Activated CD8-positive, alpha-beta memory T cell treated with anti-CD3 and anti-CD28 coated beads for 1 hour (primary cell): ENCODE measurements at places on chromosomes 2 and 18.

DNA sequence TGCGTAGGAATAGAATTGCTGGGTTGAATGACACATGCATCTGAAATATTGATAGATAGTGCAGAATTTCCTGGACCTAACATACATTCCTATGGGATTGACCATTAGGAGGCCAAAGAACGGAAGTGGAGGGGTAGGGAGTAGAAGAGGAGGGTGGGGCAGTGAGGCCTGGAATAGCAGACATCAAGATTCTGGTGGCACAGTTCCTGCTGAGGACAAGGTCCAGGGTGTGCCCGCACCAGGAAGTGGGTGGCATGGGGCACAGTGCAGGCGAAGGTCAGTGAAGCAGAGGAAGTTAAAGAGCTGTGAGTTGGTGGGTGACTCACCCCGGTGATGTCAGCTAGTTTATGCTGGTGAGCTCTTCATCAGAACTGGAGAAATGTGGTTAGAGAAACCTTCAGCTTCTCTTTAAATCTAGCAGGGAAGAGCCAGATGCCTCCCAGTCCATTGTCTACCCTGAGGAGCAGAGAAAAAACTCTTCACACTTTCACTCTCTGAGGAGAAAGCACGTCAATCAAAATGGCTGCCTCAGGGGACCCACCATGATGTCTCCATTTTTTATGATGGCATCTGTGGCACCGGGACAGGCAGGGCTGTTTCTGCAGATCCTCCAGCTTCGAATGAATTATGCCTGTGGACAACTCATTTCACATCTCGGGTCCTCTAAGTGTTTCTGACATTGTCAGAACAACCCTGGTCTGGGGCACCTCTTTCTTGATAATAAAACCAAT is 55.9 kb upstream of the CTLA4 start:
- peak; percentile 14 for DNase-seq

DNA sequence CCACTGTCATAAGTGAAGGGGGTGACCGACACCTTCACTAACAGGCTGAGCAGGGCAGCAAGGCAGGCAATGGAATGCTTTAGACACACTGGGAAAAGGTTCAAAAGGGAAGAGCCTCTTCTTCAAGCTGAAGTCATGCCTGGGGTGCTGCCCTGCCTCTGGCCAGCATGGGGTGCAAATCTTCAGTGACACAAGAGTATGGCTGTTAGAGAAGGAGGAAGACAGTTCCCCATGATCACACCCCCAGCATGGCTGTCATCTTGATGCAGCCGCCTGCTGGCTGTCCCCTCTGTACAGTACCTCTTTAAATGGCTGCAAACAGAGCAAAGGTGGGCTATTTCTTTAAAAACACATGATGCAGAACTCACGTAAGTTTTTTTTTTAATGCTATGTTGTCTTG is 71.9 kb downstream of the INPP4A start:
- DNase-seq, result no peak

GRCh38 chr2:174442546-174443510 is 44.0 kb downstream of the GPR155 start:
- no peak for DNase-seq

- no peak for DNase-seq
Measured at GRCh38 chr2:30230497-30231211, 680 bp upstream of the LBH start.

DNA sequence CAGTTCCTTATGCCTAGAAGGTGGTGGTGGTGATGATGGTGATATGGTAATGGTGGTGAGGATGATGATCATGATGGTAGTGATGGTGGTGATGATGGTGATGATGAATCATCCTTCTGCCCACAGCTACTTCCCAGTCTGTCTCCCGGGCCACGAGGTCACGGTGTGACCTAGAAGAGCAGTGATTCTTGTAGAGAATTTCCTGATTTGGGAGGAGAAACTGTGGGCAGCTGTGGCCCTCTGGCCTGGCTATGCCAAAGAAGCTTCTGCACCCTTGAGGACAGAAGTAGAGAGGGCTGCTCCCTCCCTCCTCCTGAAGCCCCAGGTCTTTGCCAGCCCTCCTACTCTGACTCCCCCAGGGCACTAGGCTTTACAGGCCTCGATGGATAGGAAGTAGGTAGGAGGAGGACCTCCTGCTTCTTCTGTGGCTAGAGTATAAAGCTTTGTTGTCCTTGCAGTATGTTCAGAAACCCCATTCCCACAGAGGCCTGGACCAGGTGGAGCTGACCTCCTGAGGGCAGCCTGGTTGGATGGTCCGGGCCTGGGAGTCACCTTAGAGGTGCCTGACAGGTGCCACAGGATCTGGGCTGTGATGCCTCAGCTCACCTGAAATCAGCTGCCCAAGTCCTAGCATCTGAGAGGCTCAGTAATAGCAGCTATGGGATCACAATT is 57.9 kb upstream of the EPAS1 start:
- no peak for DNase-seq

DNA sequence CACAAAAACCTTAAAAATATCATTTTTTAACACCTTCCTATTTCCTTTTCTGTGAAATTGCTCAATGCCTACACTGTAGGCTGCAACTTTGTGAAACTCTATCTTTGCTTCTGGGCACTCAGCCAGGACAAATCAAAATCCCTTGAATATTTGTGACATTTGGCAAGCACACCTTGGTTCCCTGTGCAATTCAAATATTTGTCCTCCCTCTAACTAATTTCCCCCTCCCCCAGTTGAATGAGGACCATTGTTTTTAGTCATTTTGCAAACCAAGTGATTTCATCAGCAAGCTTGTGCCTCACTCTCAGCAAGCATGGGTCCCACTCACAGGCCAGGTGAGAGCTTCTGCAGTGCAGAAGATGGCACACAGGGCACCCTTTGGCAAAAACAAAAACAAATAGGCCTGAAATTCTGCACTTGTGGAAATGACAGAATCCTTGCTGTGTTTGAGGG is 541.5 kb downstream of the CNTNAP5 start:
- no peak for DNase-seq

DNA sequence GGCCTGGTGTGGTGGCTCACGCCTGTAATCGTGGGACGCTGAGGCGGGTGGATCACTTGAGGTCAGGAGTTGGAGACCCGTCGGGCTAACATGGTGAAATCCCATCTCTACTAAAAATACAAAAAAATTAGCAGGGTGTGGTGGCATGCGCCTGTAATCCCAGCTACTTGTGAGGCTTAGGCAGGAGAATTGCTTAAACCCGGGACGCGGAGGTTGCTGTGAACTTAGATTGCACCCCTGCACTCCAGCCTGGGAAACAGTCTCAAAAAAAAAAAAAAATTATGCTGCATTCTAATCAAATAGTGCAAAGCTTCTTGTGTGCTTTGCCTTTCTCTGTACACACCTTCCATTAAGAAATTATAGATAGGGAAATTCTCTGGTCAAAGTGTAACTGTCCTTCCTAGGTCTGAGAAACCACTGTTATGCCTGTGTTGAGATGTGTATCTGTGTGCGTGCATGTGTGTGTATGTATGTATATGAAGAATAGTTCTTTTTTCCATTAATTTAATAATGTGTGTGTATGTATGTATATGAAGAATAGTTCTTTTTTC is 2.5 kb downstream of the CD28 start:
- DNase-seq, result no peak

DNA sequence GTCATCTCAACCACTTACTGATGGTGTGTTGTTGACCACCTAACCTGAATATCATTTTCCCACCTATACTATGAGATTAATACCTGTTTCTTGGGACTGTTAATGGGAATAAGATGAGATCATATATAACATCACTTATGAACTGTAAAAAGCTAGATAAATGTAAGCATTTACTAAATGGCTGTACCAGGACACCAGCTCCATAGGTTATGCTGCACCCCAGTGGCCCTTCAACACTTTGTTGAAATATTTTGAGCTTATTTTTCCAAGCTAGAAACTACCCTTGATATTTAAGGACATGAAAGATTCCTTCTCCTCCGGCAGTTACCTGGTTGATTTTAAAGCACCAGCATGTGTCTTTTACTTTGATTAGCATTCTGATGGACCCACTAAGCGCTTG is 138.0 kb upstream of the CDCA7 start:
- DNase-seq, result no peak

- DNase-seq, result no peak
Measured at GRCh38 chr2:190179754-190180312, 117.3 kb upstream of the MSTN start.

- DNase-seq, result no peak
Measured at GRCh38 chr2:49959961-49960553, 805.7 kb upstream of the FSHR start.

DNA sequence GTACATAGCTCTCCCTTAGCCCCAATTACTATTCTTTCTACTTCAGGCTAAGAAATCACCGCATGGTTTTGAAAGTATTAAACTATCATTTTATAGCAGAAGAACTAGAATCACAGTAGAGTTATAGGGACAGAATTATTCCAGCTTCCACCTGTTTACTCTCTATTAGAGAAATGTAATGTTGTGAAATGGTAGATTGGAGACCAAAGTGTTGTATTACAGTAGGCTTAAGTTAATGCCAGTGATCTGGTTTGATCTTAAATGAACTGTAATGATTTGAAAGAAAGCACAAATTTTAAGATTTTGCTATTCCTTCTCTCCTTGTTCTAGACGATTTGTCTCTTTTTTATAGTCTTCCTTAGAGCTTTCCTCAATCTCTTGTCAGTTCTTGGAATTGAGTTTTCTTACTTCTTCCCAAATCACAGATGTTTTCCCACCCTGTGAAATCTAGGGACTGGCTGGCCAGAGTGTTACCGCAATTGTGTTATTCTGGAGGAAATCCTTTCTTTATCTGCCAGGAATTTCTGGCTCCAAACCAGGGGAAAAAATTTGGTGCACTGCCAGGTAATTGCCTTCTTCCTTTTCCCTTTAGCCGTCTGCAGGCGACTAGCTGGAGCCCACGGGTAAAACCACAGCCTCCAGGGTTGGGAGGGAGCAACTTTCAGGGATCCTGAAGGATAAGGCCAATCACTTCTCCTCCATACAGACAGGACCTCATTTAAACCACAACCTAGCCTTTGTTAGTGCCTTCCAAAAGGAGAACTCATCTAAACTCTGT is 51.7 kb downstream of the NOP58 start:
- DNase-seq, result no peak

GRCh38 chr2:237353215-237353614 is 60.7 kb downstream of the COL6A3 start:
- DNase-seq, result no peak

GRCh38 chr2:234399451-234400246 is 97.2 kb downstream of the ARL4C start:
- DNase-seq, result no peak

- DNase-seq, result no peak
Measured at GRCh38 chr2:188085421-188085820, 206.3 kb upstream of the GULP1 start.

DNA sequence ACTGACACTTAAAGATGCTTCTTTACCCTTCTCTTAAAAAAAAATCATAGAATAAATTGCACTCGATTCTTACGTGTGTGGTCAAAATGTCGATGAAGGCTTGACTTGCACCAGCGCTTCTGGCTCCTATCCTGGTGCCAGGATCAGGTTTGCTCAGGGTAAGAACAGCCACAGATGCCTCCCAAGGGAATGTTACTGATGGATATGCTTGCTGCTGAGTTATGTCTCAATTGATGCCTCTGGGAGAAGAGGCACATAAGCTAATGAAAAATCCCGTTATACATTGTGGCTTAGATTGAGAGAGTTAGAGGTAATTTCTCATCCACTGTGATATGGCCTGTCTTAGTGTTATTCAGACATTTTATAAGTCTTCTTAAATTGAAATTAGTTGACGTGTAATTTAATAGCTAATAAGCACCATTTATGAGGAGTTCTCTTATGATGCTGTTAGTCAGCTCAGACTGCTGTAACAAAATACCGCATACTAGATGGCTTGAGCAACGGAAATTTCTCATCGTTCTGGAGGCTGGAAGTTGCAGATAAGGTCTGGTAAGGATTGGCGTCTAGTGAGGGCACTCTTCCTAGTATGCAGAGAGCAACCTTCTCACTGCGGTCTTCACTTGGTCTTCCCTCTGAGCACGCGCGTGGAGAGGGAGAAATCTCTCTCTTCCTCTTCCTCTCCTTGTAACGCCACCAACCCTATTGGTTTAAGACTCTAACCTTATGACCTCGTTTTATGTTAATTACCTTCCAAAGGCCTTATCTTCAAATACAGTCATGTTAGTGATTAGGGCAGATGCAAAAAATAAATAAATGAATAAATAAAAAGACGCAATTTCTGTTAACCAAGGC is 116.6 kb upstream of the NOSTRIN start:
- no peak for DNase-seq

DNA sequence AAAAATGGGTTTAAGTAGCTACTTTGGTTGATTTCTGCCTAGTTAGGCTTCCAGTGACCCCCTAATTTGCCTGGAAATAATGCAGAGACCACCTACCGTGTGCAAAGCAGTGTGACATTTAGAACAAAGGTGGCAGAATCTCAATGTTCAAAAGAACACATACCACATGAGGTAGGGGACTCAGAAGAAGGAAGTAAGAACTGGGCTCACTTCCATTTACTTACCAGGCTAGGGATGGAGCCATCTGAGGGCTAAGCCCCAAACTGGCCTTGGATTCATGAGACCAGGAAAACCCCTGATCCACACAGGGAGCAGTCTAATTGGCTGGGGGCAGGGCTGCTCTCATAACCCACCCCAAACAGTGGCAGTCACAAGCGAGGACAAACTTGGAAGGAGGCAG is 190.7 kb downstream of the NCKAP5 start:
- DNase-seq, result no peak

DNA sequence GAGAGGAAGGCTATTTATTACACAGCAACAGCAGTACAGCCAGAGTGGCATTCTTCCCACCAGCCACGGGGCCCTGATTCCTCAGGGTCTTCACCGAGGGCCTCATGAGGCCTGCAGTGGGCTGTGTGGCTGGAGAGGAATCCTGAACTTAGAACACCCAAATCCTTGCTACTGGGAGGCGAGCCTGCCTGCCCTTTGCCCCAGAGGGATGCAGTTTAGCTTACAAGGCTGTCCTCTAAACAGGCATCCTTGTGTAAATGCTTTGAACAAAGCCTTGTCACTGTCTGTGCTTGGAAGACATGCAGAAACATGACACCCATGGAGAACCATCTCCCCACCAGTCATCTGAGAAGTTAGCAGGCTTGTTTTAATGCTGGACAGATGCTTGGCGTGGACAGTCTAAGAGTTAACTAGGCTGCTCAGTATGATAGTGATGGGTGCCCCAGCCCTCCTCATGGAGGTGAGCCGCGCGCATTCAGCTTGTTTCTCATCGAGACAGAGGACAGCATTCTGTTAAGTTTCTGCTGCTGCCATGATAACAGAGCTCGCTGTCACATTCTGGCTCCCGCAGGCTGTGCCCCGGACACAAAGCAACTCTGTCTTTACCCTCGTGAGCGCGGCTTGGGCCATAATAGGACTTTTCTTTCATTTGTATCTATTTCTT is 42.9 kb downstream of the ADI1 start:
- no peak for DNase-seq
